Glutamatergic neuron (in vitro differentiated cells): ENCODE measurements at places on chromosomes 3 and 15. TPM values are rescaled to one million over a fixed set of nuclear protein-coding genes. Genes with fewer than 3 reads are reported as not detected.

- H3K27me3 ChIP-seq = no peaks in the 10 kb centered on the region
- no peak for DNase-seq
- no peak overlapping the region for H3K27ac ChIP-seq
- no peaks in the 10 kb centered on the region for H3K36me3 ChIP-seq
- no peak overlapping the region for H3K4me3 ChIP-seq
Measured at GRCh38 chr3:1766384-1766783, 332.3 kb upstream of the CNTN4 start.

DNA sequence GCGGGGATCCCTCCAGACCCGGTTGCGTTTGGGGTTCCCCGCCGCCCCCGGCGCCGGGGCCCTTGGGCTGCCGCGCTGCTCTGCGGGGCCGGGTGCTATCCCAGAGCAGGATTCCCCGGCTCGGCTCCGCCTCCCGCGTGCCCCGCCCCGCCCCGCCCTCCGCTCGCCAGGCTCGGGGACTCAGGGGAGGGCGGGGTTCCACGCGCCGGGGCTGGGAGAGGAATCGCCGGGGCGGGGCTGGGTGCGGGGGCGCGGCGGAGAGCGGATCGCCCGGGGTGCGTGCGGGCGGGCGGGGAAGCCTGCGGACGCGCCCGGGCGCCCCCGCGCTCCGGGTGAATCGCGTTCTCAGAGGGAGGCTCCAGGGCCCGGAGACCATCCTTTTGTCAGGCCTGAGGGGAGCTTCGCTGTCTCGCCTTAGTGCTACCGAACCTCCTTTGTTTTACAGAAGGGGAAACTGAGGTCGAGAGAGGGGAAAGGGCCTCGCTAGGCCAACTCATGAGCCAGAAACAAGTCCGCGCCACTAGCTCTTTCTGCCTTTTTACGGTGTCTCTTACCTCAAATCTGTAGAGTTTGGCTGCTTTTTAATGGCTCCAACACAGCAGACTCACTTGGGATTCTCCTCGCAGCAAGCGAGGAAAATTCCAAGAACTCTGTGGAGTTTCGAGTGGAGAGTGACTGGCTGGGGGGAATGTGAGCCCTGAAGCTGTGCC lies at the start of gene TMEM158:
Gene TMEM158, minus strand, starts transcription at position 82 of the 710 bp plus-strand sequence. CDS start 260 bp downstream, outside the sequence.
- peaks cover 11% of the 10 kb centered on the region for H3K27me3 ChIP-seq
- DNase-seq = peak; percentile 85
- H3K4me1 ChIP-seq = peaks cover 8% of the 10 kb centered on the region
- peak within 1 kb of the TSS; percentile 31 for H3K27ac ChIP-seq
- no peaks in the 10 kb centered on the region for H3K36me3 ChIP-seq
- H3K4me3 ChIP-seq = peak within 1 kb of the TSS; percentile 84

DNA sequence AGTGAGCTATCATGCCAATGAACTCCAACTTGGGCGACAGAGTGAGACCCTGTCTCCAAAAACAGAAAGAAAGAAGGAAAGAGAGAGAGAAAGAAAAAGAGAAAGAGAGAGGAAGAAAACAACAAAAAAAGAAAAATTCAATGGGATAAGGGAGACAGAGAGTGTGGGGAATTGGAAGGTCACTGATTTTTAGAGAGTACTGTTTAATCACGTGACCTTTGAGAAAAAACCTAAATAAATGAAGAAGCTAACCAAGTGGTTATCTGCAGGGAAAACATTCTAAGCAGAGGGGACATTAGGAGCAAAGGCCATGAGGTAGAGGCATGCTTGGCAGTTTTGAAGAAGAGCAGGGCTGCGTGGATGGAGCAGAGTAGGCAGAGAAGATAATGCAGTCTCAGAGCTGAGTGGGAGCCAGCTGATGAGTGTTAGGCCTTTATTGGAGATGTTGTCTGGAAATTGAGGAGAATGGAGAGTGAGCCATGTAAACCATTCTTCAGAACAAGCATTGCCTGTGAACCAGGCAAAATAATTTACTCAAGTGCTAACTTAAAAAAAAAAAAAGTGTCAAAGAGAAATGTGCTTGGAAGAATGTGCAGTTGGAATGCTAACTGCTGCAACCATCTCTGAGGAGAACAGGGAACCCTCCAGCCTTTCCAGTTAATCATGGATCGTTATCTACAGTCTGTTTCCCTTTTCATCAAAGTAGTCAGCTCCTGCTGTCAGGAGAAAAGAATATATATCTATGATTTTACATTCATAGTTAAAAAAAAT lies 377.3 kb upstream of the SEMA6D start:
- H3K4me3 ChIP-seq = peak overlapping the region; percentile 16
- peaks cover 6% of the 10 kb centered on the region for H3K4me1 ChIP-seq
- H3K27ac ChIP-seq = peak overlapping the region; percentile 6
- DNase-seq = no peak
- H3K36me3 ChIP-seq = no peaks in the 10 kb centered on the region

GRCh38 chr15:38589502-38589901 lies 24.9 kb upstream of the RASGRP1 start:
- H3K4me3 ChIP-seq = no peak overlapping the region
- no peak for DNase-seq
- H3K27me3 ChIP-seq = peaks cover 2% of the 10 kb centered on the region
- H3K36me3 ChIP-seq = no peaks in the 10 kb centered on the region

- DNase-seq = no peak
- no peaks in the 10 kb centered on the region for H3K36me3 ChIP-seq
- no peaks in the 10 kb centered on the region for H3K4me1 ChIP-seq
- no peak overlapping the region for H3K4me3 ChIP-seq
Measured at GRCh38 chr15:70879401-70879800, 12.8 kb downstream of the THAP10 start.

GRCh38 chr3:50238549-50239026 lies 2.6 kb downstream of the GNAI2 start:
- peaks cover 30% of the 10 kb centered on the region for H3K27me3 ChIP-seq
- no peak for DNase-seq
- H3K27ac ChIP-seq = peak overlapping the region; percentile 98
- H3K4me3 ChIP-seq = peak overlapping the region; percentile 98
- peaks cover 39% of the 10 kb centered on the region for H3K4me1 ChIP-seq
- no peaks in the 10 kb centered on the region for H3K36me3 ChIP-seq

GRCh38 chr3:176861137-176861536 lies 336.1 kb downstream of the TBL1XR1 start:
- no peaks in the 10 kb centered on the region for H3K27me3 ChIP-seq
- H3K4me1 ChIP-seq = no peaks in the 10 kb centered on the region
- no peak for DNase-seq
- H3K4me3 ChIP-seq = no peak overlapping the region
- no peaks in the 10 kb centered on the region for H3K36me3 ChIP-seq

GRCh38 chr3:126979046-126979628 lies 3.8 kb upstream of the PLXNA1 start:
- no peak for DNase-seq
- H3K4me1 ChIP-seq = peaks cover 6% of the 10 kb centered on the region
- peaks cover 12% of the 10 kb centered on the region for H3K36me3 ChIP-seq

DNA sequence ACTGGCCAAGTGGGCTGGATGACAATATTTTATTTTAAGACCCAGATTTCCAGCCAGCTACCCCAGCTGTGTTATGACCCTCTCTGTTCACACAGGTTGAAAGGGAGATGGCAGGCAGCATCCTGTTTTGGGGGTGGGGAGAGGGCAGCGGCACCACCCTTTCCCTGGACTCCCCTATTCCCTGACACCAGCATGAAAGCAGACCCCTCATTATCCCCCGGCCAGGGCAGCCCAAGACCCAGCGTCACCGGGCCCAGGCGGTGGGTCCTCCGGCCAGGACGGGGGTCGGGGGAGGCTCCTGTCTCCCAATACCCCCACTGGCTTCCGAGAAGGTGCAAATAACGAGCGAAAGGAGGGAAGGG lies 127.6 kb upstream of the MEF2A start:
- peaks cover 9% of the 10 kb centered on the region for H3K4me1 ChIP-seq
- H3K36me3 ChIP-seq = peaks cover 6% of the 10 kb centered on the region
- H3K27ac ChIP-seq = no peak overlapping the region
- DNase-seq = peak; percentile 8
- H3K27me3 ChIP-seq = no peaks in the 10 kb centered on the region

DNA sequence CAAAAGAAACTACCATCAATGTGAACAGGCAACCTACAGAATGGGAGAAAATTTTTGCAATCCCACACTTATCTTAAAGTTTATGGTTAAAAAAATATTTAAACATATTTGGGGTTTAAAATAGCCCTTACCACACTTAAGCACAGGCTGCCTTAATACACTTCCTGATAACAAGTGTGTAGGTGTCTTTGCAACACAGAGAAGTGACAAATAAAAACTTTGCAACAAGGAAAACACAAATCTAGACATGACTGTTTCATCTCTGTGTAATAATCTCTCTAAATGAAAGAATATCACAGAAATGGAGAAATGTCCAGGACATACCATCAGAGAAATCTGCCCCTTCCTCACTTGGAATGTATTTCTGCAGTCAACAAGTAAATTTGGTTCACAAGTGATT lies 464.1 kb upstream of the ARHGEF26 start:
- H3K27me3 ChIP-seq = no peaks in the 10 kb centered on the region
- no peak overlapping the region for H3K27ac ChIP-seq
- H3K36me3 ChIP-seq = no peaks in the 10 kb centered on the region
- no peaks in the 10 kb centered on the region for H3K4me1 ChIP-seq

- no peak overlapping the region for H3K27ac ChIP-seq
- DNase-seq = no peak
- H3K36me3 ChIP-seq = peaks cover 5% of the 10 kb centered on the region
- no peaks in the 10 kb centered on the region for H3K4me1 ChIP-seq
- H3K27me3 ChIP-seq = no peaks in the 10 kb centered on the region
- H3K4me3 ChIP-seq = no peak overlapping the region
Measured at GRCh38 chr15:42375252-42375651, 16.0 kb downstream of the CAPN3 start.

GRCh38 chr3:106213954-106214353 lies 345.1 kb upstream of the CBLB start:
- H3K27me3 ChIP-seq = peaks cover 5% of the 10 kb centered on the region
- no peak for DNase-seq
- H3K4me3 ChIP-seq = no peak overlapping the region
- H3K36me3 ChIP-seq = peaks cover 3% of the 10 kb centered on the region
- H3K27ac ChIP-seq = no peak overlapping the region

GRCh38 chr3:195802795-195803194 lies 8.9 kb downstream of the MUC4 start:
- H3K27ac ChIP-seq = no peak overlapping the region
- peak overlapping the region; percentile 4 for H3K4me3 ChIP-seq
- no peaks in the 10 kb centered on the region for H3K36me3 ChIP-seq
- H3K27me3 ChIP-seq = peaks cover 5% of the 10 kb centered on the region
- peaks cover 13% of the 10 kb centered on the region for H3K4me1 ChIP-seq

DNA sequence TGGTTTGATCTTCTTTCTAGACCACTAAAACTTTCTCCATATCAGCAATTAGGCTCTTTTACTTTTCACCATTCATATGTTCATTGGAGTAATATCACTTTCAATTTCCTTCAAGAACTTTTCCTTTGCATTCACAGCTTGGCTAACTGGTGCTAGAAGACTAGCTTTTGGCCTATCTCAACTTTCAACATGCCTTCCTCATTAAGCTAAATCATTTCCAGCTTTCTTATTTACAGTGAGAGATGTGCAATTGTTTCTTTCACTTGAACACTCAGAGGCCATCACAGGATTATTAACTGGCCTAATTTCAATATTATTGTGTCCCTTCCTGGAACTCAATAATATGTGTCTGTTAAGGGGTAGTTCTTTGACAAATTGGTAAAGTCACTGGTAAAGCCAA lies 42.8 kb upstream of the PLOD2 start:
- H3K4me3 ChIP-seq = no peak overlapping the region
- no peak overlapping the region for H3K27ac ChIP-seq
- no peaks in the 10 kb centered on the region for H3K36me3 ChIP-seq
- peaks cover 3% of the 10 kb centered on the region for H3K27me3 ChIP-seq
- H3K4me1 ChIP-seq = no peaks in the 10 kb centered on the region

DNA sequence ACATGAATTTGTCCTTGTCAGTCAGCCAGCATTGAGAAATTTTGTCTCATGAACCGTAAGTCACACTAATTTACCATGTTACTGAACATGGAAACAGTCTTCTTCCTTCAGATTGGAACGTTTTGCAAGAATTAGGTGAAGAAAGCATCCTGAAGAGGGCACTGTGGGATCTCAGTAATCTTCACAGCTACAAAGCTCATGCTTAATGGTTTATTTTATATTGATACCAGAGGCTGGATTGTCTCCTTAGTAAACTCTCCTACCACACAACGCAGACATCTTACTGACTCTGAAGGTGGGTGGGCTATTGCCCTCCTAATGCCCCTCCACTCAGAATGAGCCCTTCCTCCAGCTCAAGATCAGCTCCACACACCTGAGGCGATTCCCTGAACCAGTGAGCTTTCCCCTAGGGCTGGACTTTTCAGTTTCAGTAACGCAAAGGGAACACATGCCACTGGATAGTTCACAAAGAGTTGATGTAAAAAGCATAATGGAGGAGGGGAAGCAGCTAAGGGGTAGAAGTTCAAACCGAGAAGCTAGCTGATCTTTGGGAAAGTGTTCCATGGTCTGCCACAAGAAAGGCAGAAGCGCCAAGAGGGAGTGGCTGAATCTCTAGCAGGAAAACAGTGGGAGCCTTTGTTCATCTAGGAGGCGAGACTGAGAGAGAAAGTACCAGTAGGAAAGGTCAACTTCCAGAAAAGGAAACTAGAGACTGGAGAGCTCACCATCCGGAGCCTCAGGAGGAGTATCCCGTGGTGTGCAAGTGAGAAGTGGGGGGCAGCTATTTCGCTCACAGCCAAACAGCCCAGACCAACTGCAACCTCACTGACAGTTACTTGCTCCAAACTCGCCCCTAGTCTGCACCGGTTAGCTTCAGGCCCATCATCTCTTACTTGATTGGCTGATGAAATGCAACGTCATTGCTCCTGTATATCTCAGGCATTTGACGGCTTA lies at the start of gene SLC9C1:
Gene SLC9C1, minus strand, starts transcription at position 849 of the 954 bp plus-strand sequence. CDS start 7,425 bp downstream, outside the sequence.
- peak within 1 kb of the TSS; percentile 41 for H3K4me3 ChIP-seq
- H3K27me3 ChIP-seq = peaks cover 2% of the 10 kb centered on the region
- peak within 1 kb of the TSS; percentile 0 for H3K27ac ChIP-seq
- no peaks in the 10 kb centered on the region for H3K4me1 ChIP-seq
- H3K36me3 ChIP-seq = no peaks in the 10 kb centered on the region

- no peaks in the 10 kb centered on the region for H3K36me3 ChIP-seq
- H3K4me1 ChIP-seq = peaks cover 10% of the 10 kb centered on the region
- peak overlapping the region; percentile 82 for H3K27ac ChIP-seq
- no peak overlapping the region for H3K4me3 ChIP-seq
- no peak for DNase-seq
Measured at GRCh38 chr3:45677033-45677446, 12.2 kb upstream of the SACM1L start.

GRCh38 chr3:4614070-4614469 lies 120.9 kb downstream of the ITPR1 start:
- no peak overlapping the region for H3K4me3 ChIP-seq
- no peaks in the 10 kb centered on the region for H3K4me1 ChIP-seq
- no peak overlapping the region for H3K27ac ChIP-seq
- H3K27me3 ChIP-seq = no peaks in the 10 kb centered on the region

DNA sequence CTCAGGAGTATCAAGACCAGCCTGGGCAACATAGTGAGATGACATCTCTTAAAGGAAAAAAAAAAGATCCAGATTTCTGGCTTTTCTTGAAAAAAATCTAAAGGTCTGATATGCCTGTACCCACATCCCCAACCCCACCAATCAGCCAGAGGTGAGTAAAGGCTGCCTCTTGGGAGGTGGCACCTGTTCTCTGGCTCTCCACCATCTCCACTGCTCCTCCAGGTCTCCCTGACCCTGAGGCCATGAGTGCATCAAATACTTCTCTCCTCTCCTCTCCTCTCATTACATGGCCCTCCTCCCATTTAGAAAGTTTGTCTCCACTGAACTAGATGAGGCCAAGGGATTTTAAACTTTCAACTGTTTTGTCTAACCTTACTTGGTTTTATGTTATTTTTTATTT lies 5.2 kb downstream of the SIAH2 start:
- no peaks in the 10 kb centered on the region for H3K36me3 ChIP-seq
- DNase-seq = no peak
- H3K27me3 ChIP-seq = peaks cover 4% of the 10 kb centered on the region
- H3K27ac ChIP-seq = no peak overlapping the region
- peaks cover 8% of the 10 kb centered on the region for H3K4me1 ChIP-seq

CPNE9 gene
- 54.6 TPM for total RNA-seq

BCL2A1 gene
- total RNA-seq = not detected

FEZF2 gene
- total RNA-seq = 0.49 TPM

CCDC66 gene
- 23.8 TPM for total RNA-seq

CACNA2D2 gene
- 5.0 TPM for total RNA-seq

LRRIQ4 gene
- 0.29 TPM for total RNA-seq

SCG5 gene
- 46.0 TPM for total RNA-seq

IGSF11 gene
- total RNA-seq = 8.2 TPM

PLXND1 gene
- total RNA-seq = 72.2 TPM
